ENCODE measurements at places on chromosomes 2 and 18.
A peak's percentile ranks its signal among the peaks of the same experiment; 100 is the strongest.

GRCh38 chr18:61464551-61465142 lies 131.4 kb downstream of the CDH20 start:
- no peak for DNase-seq

DNA sequence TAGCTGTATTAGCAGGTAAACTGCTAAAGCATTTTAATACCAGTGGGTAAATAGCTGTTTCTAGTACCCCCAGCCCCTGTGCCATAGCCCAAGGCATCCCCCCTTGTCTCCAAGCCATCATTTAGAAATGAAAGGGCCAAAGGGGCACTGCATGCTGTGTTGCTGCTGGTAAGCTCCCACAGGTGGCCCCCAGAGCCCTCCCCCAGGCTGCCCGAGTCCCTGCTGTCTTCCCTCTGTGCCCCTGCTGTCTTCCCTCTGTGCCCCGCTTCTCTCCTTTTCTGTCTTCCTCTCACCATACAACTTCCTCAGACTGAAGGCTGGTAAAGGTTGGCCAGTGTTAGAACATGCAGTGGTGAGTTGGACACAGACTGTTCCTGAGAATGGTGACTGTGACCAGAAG lies 42.1 kb downstream of the ZAP70 start:
- no peak for DNase-seq

DNA sequence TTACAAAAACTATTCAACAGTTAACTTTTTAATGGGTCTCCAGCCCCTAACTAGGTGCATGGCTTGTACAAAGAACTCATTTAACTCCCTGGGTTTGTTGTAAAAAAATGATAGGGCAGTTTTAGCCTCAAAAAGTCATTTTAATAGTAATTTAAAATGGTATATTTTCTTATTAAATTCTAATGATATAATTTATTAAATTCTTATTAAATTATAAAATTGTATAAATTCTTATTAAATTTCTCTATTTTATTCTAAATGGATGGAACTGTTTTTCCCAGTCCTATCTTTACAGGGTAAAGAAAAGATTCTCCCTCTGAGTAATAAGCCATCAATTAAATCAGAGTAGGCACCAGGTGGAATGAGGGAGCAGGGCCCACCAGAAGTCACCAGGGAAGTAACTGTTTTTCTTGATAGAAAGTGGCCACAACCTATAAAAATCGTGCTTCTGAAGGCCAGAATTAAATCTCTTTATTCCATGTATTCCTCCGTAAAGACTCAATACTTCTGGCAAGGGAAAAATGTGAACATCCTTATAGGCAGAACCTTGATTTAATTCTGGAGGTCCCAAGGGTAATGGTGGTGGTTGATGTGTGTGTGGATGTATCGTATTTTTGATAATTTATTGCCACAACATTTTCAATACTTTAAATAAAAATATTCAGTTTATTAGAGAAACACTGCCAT lies 814 bp downstream of the FKBP7 start:
- no peak for DNase-seq

GRCh38 chr2:181008407-181008806 lies 28.0 kb downstream of the UBE2E3 start:
- DNase-seq = no peak

GRCh38 chr2:30915486-30915885 lies 108.2 kb upstream of the CAPN13 start:
- no peak for DNase-seq

DNA sequence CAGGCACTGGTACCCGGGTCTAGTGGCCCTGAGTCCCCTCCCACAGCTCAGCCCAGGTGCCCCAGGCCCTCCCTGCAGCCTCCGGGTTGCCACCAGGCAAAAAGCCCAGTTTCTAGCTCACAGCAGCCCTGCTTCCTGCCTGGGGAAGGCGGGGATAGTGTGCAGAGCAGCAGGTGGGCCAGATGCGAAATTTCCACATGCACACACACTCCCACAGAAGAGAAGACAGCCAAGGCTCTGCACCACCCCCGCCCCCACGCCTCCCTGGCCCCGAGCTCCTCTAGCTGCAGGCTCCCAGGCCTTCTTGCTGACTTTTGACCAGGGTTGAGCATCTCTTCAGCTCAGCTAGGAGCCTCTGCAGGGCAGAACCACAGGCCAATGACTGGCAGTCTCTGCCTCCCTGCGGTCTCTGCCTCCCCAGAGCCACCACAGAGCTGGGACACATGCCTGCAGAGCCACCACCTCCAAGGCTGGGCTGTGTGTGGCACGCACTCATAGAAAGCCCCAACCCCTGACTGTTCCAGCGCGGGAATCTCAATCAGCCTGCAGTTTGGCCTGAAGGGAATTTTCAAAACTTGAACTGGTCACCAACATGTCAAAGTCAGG lies 7.2 kb downstream of the SLC66A2 start:
- DNase-seq = peak; percentile 58

GRCh38 chr2:100109986-100110613 lies 32.3 kb downstream of the AFF3 start:
- no peak for DNase-seq

- no peak for DNase-seq
Observed at GRCh38 chr2:200961674-200962073, 1.8 kb downstream of the ORC2 start.

GRCh38 chr18:13563390-13563805 lies 163.0 kb downstream of the FAM210A start:
- no peak for DNase-seq

DNA sequence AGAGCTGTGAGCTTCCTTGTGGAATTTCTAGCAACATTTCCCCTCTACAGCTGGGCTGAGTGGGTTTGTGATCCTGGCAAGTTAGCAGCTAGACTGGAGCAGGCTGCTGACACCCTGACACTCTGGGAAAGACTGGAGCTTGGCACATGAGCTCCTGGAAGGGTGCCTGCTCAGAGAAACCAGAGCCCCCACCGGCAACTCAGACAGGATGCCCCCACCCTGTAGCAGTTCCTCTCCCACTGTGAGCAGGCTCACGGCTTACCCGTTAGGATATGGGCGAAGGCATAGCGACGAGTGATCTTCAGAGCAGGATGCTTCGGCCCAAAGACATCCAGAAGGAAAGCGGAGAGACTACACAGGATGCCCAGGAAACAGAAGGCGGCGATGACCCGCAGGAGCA lies 11.2 kb downstream of the TMEM127 start:
- DNase-seq = no peak

DNA sequence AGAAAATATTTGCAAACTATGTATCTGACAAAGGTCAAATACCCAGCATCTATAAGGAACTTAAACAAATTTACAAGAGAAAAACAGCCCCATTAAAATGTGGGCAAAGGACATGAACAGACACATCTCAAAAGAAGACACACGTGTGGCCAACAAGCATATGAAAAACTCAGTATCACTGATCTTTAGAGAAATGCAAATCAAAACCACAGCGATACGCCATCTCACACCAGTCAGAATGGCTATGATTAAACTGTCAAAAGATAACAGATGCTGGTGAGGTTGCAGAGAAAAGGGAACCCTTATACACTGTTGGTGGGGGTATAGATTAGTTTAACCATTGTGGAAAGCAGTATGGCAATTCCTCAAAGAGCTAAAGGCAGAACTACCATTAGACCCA lies 64.3 kb upstream of the RBMS1 start:
- DNase-seq = no peak

DNA sequence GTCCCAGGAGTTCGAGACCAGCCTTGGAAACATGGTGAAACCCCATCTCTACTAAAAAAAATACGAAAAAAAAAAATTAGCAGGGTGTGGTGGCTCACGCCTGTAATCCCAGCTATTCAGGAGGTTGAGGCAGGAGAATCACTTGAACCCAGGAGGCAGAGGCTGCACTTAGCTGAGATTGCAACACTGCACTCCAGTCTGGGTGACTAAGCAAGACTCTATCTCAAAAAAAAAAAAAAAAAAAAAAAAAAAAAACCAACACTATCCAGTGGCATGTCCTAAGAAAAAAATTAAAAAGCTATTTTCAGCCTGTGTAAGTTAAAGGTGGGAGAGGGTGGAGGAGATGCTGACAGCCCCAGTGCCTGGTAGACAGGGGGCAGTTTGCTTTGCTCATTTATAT lies 32.2 kb upstream of the REL start:
- DNase-seq = no peak

DNA sequence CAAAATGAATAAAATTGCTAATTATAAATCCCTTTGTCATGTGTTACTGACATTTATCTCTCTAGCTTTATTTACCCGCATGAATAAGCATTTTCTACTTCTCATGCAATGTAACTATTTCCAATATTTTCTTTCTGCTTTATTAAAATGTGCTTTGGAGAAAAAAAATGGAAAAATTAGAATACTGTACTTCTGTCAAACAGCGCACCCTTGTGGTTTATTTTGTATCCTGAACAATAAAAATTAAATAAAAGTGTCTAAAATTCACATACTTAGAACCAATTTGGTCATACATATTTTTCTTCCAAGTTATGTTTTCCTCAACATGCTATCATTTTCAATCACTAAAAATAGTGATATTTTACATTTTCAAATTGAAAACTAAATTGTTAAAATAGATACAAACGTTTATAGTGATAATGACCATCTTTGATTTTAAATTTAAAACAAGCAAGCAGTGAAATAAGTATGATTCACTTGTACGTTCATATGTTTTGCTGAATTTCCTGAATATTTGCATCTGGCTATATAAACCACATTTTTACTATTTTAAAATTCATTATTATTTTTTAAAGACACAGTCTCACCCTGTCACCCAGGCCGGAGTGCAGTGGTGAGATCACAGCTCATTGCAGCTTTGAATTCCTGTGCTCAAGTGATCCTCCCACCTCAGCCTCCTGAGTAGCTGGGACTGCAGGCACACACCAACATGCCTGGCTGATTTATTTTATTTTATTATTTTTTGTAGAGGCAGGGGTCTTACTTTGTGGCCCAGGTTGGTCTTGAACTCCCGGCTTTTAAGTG lies 95.9 kb upstream of the GRB14 start:
- DNase-seq = no peak

DNA sequence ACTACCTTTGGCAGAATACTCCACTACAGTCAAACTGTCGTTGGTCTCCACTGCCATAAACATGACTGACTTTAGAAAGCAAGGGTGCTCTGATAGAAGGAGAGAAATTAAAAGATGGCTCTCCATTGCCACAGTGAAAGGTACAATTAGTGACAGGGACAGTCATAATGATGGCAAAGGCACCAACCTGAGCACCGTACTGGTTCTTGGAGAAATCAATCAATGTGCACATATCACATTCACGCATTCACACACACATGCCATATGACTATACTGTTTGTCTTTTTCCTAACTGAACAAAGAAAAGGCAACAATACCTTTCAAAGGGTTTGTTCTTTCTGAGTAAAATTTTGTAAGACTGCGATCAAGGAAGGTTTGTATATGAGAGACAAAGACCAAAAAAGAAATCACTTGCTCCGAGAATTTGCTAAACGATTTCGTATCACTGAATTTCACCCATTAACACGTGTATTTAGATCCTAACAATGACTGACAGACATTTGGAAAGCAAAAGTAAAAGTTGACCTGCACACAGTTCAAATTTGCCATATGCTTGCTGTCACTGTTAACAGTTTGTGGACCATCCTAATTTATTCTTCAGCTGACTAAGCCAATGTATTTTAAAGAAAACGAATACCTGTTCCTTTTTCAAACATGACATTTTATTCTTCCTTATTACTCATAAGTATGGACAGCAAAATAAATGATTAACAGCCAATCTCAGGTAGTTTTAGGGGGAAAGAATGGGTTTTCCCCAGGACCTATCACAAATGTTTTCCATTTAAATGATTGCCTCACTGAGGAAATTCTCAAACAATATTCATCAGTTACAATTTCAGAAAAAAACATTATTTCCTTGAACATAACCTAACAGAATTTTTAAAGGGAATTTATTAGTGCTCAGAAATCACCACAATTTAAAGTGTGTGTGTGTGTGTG lies 644.4 kb downstream of the ZEB2 start:
- DNase-seq = no peak

- DNase-seq = peak; percentile 95
Observed at GRCh38 chr2:178478439-178479274, at the start of gene FKBP7. TSS of gene FKBP7 (minus strand) at chr2:178478600. CDS start at chr2:178478499, 101 bp downstream.

GRCh38 chr18:7373441-7373840 lies 142.6 kb downstream of the LRRC30 start:
- DNase-seq = no peak

GRCh38 chr18:68355637-68356036 lies 359.3 kb downstream of the TMX3 start:
- DNase-seq = no peak
